DMS153 (cell line): ENCODE measurements at places on chromosomes 3 and 15.
A peak's percentile ranks its signal among the peaks of the same experiment; 100 is the strongest.

DNA sequence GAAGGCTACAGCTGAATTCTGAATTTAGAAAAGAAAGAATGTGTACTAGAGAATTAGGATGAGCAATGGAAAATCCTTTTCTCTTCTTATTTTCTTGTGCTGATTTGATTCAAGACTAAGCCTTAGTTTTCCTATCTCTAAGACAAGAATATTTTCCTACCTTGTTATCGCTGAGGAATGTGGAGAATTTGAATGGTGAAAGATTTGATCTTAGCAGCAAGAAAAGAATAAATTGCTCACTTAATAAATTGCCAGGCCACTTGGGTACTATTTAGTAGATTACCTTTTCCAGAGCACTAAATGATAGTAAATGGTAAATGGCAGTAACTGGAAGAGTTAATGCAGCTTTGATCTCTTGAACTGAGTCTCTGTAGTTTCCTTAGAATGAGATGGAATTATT lies 145.7 kb upstream of the MEIS2 start:
- no peak for DNase-seq

DNA sequence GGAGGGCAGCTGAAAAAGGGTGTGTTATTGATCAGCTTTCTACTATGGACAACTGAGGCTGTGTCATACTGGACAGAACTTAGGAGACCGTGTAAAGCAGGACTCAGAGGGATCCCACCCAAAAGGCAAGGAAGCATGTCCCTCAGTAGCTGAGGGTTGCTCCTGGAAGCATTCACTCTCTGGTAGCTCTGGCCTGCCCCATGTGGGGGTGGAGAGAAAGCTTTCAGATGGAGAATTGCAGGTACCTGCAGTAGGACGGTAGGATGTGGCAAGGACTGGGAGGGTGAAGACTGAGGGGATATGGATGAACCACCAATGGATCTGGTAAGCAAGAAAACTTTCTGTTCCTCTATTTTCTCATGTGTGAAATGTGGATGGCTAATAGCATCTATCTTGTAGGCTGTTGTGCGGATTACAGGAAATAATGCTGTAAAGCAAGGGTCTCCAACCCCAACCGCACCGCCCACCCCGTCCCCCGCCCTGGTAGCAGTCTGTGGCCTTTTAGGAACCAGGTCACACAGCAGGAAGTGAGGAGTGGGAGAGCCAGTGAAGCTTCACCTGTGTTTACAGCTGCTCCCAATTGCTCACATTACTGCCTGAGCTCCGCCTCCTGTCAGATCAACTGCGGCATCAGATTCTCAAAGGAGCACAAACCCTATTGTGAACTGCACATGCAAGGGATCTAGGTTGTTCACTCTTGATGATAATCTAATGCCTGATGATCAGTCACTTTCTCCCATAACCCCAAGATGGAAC lies 157.7 kb upstream of the PROK2 start:
- peak; percentile 17 for DNase-seq

- DNase-seq: no peak
Measured at GRCh38 chr3:25040748-25041147, 387.3 kb upstream of the RARB start.

- no peak for DNase-seq
Measured at GRCh38 chr3:113288881-113289280, 77.5 kb downstream of the BOC start.
